ENCODE measurements at places on chromosomes 11 and 22. TPM values are rescaled to one million over a fixed set of nuclear protein-coding genes. Genes with fewer than 3 reads are reported as not detected.
A peak's percentile ranks its signal among the peaks of the same experiment; 100 is the strongest.

DNA sequence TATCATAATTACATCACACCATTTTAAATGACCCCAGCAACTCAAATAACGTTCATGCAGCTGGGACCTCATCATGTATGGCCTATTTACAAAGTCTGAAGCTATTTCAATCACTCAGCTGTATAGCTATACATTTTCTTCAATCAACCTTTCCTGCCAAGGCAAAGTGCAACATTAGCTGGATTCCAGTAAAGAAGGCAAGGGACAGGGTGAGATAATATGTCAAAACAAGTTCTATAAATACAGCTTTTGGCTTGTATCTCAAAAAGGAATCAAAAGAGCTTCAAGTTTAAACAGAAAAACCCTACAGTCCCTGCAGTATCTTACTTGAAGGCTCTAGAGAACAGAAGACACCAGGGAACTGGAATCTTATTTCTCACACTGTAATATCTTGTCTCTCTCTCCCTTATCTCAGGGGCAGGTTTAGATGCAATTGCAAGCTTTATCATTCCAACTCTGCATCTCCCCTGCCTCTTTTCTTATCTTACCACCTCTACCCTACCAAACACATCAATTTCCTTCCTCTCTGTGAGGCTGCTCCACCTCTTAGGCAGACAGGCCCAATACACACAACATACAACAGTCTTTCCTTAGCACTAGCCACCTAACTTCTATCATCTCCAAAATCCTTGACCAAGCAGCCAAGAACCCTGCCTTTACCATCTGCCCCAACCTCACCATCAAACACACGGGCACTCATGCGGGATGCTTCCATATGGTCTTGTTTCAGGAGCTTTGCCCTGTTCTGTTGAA lies 34.5 kb downstream of the CELF1 start:
- no peak for DNase-seq

GRCh38 chr11:120337355-120338106 lies 1.3 kb downstream of the ARHGEF12 start:
- peak; percentile 66 for DNase-seq

GRCh38 chr11:123302751-123303195 lies 107.7 kb upstream of the CLMP start:
- peak; percentile 59 for DNase-seq

- no peak for DNase-seq
Observed at GRCh38 chr22:36253523-36254490, 874 bp downstream of the APOL1 start.

DNA sequence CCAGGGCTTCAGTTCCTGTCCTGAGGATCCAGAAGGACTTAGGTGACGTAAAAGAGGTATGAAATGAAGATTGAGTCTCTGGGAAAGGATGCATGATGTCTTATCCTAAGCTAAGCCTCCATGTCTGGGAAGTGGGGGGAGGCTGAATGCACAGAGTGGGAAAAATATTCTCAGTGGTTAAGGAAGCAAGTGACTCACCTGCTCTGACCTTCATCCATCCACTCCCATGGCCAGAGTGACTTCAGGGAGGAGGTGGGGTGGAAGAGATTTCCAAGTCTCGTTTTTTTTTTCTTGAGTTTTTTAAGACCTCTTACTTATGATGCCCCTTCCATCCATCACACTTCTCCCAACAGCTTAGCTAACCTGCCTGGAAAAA lies 32.5 kb upstream of the POLD3 start:
- DNase-seq: no peak

GRCh38 chr11:10750838-10751580 lies at the start of gene CTR9:
CTR9 (plus strand) TSS chr11:10751246; CDS start chr11:10751413, 167 bp downstream.
- DNase-seq: peak; percentile 96

GRCh38 chr11:87596176-87596575 lies 558.4 kb downstream of the TMEM135 start:
- no peak for DNase-seq

- DNase-seq: no peak
Observed at GRCh38 chr22:16962501-16962900, 45.5 kb downstream of the GAB4 start.

DNA sequence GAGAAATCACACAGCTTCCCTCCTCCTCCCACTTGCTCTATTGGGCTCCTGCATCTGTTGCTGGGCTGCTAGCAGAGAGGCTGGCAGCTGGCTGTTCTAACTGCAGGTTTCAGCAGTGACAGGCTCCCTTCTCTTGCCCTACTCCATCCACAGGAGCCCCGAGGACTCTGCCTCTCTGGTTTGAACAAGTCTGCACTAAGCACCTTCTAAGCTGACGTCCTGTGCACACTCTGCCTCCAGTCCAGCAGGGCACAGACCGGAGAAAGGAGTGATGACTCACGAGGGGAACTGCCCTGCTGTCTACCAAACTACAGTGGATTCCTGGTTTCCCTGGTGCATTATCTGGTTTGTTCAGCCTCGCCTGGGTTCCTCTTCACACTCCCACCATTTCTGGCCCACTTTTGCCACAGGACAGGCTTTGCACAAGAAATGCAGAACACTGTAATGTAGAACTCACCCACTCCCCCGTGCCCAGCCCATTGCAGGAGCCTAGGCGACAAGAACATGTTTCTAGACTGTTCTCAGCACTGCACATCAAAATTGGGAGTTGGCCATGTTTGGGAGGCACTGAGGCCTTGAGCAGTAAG lies 26.0 kb downstream of the IL10RA start:
- DNase-seq: no peak

DNA sequence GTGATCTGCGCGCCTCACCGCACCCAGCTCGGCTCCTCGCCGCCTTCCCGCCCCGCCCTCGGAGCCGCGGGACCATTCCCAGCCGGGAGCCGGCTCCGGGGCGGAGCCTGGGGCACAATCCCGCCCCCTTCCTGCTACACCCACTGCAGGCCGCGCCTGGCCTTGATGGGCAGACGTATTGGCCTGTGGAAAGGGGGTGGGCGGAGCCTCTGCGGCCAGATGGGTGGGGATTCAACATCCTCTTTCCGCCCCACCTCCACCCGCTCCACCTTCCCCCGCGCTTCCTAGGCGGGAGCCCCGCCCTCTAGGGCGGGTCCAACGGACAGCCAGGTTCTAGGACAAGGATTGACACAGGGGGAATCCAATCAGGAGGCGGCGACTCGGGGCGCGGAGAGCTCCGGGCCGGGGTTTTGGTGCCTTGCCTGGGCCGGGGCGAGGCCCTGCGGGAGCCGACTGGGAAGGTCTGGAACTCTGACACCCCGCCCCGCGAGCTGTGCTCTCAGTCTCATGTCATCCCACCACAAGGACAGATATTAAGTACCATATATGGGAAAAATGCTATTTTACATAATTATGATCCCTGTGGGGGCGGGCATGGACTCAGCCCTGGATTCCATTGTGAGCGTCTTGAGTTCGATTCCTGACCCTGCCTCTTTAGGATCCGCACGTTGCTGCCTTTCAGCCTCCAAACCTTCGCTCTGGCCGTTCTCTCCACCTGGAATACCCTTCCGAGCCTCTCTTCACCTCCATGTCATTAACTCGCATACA lies at the start of gene MYH9:
MYH9 (minus strand) TSS at position 9 of the 768 bp plus-strand sequence. CDS start 38,731 bp downstream, outside the sequence.
- peak; percentile 100 for DNase-seq

- DNase-seq: no peak
Observed at GRCh38 chr22:18973264-18974031, 37.4 kb upstream of the PRODH start.

GRCh38 chr11:5171856-5172255 lies 17.3 kb upstream of the OR52A1 start:
- DNase-seq: no peak

- DNase-seq: no peak
Observed at GRCh38 chr11:55966391-55966790, 3.4 kb downstream of the OR10AG1 start.

DNA sequence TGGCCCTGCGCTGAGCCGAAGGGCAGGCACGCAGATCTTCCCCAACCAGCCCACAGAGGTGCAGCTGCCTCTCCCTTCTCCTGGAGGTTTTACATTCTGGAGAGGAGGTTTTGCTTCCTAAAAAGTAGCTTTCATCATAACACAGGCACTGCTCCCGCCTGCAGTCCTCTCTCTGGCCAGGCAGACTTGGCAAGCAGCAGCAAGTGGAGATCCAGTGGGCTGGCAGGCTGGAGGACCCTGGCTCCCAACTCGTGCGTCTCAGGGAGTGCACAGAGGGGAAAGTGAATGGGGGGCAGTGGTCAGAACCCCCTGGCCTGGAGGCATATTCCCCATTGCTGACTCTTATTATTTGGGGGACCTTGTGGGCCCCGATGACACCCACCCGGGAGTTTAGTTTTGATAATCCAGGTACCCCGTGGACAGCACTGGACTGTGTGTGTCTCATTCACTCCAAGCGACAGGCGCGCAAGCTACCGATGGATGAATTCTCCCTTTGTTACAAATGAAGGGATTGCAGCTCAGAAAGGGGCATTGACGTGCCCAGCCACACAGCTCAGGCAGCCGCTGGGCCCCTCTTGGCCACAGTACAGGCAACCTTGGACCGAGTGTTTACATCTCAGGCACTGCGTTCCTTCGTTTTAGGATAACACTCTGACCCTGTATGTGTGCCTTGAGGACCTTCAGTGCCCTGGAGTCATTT lies 1223.9 kb downstream of the BRD1 start:
- no peak for DNase-seq

DNA sequence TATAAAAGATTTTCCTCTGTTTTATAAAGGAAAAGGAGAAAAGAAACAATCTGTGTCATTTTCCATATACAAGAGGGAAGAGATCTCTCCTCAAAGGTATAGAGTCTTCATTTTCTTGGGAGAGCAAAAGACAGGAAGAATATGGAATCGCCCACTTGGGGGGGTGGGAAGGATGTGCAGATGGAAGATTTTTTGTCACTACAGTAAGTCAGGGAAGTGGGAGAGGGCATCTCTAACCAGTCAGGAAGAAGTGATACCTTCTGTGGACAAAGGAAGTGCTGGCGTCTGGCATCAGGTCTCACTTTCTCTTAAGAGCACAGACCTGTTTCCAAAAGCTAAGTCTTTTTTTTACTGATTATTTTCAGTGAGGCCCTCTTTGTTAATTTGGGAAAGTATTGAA lies 1.4 kb downstream of the PRR14L start:
- DNase-seq: no peak

DNA sequence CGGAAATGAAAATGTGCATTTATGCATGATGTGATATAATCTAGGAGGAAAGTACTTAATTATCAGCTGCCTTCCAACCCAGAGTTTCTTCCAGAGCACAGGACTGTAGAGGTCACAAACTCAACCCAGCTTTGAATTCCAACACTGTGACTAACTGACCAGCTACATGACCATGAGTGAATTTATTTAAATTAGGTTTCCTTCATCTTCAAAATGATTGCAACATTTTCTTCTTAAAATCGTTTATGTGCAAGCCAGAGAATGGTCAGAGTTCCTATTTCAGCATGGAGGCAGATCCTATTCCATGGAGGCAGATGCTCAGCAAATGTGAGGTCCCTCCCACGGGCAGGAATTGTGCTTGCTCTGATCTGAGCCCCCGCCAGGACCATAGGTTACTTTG lies 42.4 kb downstream of the OSBP start:
- no peak for DNase-seq

DNA sequence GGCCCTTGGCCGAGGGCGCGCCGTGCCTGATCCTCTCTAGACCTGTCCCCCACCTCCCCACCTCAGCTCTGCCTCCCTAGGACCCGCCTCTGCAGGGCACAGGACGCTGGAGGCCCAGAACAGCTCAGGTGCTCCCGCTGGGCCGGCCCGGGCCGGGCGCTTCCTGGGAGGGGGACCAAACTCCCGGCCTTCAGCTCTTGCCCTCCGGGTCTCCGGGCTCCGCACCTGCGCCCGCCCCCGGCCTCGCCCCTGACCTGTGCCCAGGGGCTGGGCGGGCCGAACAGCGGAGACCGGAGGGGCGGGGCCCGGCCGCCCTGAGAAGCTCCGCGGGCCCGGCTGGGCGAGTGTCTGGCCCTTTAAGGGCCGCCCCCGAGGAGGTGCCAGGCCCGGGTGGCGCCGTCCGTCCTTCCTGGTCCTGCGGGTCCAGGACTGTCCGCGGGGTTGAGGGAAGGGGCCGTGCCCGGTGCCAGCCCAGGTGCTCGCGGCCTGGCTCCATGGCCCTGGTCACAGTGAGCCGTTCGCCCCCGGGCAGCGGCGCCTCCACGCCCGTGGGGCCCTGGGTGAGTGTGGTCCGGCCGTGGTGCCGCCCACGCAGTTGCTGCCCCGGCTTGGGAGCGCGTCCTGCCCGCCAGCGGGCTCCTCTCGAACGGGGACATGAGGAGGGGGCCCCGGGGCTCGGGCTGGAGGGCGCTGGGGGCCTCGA lies at the start of gene SSH3:
SSH3 (plus strand) TSS at position 399 of the 703 bp plus-strand sequence; CDS start at position 495, 96 bp downstream.
- no peak for DNase-seq

GRCh38 chr22:19628038-19628776 lies 86.1 kb upstream of the SEPTIN5 start:
- no peak for DNase-seq

DNA sequence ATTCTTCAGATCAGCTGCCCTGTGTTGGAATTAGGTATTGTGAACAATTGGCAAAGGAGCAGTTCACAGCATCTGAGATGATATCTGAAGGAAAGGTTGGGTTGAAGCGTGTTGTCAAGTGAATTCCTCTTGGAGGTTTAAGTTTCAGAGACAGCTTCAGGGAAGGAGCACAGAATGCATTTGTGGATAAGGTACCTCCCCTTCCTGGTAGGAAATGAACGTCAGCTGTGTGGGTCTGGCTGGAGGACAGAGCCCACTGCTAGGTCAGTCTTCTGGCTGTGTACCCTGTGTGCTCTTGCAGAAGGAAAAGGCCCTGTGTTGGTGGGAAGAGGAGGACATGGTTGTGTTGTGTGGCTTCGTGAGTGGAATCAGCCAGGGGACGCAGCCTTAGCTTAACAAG lies 88.1 kb upstream of the GAL start:
- DNase-seq: no peak

DNA sequence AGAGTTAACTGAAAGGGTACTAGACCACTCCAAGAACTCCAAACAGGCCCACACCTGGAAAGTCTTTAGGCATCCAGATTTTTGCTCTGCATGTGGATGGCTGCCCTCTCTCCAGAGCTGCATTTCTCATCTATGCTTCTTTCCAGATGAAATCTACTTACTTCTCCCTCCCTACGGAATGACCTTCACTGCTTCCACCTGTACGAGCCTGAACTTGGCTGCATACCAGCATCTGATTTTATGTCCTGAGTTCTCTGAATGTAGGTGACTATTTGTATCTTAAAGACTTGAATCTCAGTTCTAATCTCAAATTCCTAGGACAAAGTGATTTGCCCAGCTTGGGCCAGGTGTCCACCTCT lies 13.3 kb downstream of the CELF1 start:
- no peak for DNase-seq

- peak; percentile 91 for DNase-seq
Observed at GRCh38 chr11:70544774-70545609, 146.7 kb downstream of the CTTN start.

Gene SLCO2B1
- 58.9 TPM for polyA plus RNA-seq

Gene RAC2
- polyA plus RNA-seq: 2.4 TPM

Gene APOBEC3A
- not detected for polyA plus RNA-seq

Gene CD248
- polyA plus RNA-seq: 29.3 TPM

Gene CRELD2
- 44.9 TPM for polyA plus RNA-seq

Gene RELA
- polyA plus RNA-seq: 57.7 TPM

Gene FAM180B
- 1.5 TPM for polyA plus RNA-seq

Gene TAGLN
- 47.8 TPM for polyA plus RNA-seq

Gene CD6
- polyA plus RNA-seq: 8.4 TPM

Gene ART5
- polyA plus RNA-seq: 0.62 TPM

Gene KDM2A
- 71.5 TPM for polyA plus RNA-seq

Gene LAYN
- 11.0 TPM for polyA plus RNA-seq

Measured in spinal cord (tissue), 10 donors.